ENCODE measurements at places on chromosomes 2 and 18.

DNA sequence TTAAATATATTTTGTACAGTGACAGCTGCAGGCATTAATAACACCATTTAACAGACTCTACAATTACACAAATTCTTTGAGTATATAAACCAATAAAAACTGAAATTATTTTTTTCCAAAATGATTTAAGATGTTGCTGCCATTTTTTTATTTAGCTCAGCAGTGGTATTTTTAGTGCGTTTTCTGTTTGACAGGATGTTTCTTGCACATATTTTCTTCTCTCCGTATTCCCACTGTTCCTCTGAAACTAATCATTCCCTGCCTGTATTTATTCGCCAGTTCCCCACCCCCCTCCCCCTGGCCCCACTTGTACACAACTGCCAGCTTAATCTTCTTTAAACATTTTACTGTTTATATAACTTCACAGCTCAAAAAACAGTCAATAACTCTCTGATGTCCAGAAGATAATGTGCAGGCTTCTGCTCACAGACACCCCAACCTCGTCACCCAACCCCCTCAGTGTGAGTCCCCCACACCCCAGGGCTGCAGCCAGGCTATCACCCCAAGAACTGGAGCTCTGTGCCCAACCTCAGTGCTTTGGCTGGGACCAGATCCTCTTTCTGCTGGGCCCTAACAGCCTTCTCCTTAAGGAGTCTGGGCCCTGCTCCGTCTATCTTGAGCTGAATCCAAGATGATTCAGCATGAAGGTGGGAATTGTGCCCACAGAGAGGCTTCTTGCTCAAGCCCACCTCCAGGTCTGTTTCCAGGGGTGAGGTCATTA, 41.6 kb upstream of the MAP4K4 start:
- no peak for DNase-seq

GRCh38 chr2:53778536-53779162, 8.1 kb downstream of the ASB3 start:
- no peak for DNase-seq

DNA sequence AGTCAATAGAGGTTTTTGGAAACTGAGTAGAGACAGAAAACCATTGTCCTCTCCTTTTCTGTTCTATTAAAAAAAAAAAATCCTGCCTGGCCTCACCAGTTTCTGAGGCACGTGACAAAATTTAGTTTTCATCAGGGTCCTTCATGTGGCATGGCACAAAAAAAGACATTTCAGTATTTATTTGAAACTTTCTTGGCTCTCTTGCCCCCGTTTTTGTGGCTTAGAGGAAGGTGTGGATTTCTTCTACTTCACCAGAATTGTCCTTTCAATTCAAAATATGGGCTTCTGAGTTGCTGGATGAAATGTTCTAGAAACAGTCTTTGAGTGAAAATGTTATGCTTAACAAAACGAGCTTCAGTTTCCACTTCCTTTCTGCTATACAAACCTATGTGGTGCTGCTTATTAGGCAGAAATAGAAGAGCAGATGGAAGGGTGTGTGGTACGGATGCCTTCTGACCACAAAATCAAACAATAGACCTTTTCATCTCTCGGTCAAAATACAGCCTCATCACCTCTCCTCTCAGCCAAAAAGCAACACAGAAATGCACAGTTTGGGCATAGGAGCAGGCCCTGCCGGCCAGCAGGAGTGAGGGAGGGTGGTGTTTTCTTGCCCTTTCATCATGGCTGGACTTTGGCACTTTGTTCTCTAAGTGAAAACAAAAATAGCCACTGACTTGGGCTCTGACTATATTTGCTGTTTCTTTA, 89.2 kb downstream of the SH3RF3 start:
- DNase-seq, result no peak

DNA sequence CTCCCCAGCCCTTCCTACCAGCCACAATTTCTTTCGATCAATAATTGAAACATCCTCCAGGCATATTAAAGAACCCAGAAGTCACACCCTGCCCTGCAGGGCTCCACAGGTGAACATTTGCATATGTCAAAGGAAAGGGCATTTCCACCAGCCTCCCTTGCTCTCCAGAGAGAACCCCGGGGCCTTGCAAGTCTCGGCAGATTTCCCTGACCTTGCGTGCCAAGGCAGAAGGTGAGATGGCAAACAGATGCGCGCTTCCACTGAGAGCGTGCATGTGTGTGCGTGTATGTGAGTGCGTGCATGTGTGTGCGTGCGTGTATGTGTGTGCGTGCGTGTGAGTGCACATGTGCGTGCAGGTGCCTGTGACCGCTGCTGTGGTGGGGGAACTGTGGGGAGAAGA, 120.3 kb downstream of the INO80D start:
- DNase-seq, result no peak

DNA sequence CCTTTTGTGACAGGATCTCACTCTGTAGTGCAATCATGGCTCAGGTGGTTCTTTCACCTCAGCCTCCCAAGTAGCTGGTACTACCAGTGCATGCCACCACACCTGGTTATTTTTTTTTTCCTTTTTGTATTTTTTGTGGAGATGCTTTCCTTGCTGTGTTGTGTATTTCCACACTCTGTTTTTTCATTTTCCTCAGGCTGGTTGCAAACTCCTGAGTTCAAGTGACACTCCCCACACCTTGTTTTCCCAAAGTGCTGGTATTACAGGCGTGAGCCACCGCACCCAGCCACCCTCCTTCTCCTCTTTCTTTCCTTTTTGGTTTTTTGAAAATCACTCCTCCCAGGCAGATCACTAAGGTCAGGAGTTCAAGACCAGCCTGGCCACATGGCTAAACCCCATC, 65.0 kb downstream of the MYCN start:
- DNase-seq, result no peak

Measured in HS-5 (cell line).